ENCODE measurements at places on chromosomes 11 and 22. TPM values are rescaled to one million over a fixed set of nuclear protein-coding genes. Genes with fewer than 3 reads are reported as not detected.

The RTN4R gene
- 0.87 TPM for total RNA-seq

- no peak for DNase-seq
Observed at GRCh38 chr11:118785362-118785761, 5.6 kb downstream of the DDX6 start.

- peak; percentile 58 for DNase-seq
Observed at GRCh38 chr11:59556115-59556916, 45.0 kb downstream of the OR4D9 start.

The APOBEC3G gene
- total RNA-seq: 103 TPM

GRCh38 chr22:30382340-30382739, 4.9 kb downstream of the RNF215 start:
- no peak for DNase-seq

- no peak for DNase-seq
Observed at GRCh38 chr11:45503311-45503710, 162.1 kb downstream of the CHST1 start.

The SPI1 gene
- 29.5 TPM for total RNA-seq

The TMPRSS4 gene
- total RNA-seq: not detected

GRCh38 chr11:128620309-128621100, 33.1 kb upstream of the ETS1 start:
- no peak for DNase-seq

DNA sequence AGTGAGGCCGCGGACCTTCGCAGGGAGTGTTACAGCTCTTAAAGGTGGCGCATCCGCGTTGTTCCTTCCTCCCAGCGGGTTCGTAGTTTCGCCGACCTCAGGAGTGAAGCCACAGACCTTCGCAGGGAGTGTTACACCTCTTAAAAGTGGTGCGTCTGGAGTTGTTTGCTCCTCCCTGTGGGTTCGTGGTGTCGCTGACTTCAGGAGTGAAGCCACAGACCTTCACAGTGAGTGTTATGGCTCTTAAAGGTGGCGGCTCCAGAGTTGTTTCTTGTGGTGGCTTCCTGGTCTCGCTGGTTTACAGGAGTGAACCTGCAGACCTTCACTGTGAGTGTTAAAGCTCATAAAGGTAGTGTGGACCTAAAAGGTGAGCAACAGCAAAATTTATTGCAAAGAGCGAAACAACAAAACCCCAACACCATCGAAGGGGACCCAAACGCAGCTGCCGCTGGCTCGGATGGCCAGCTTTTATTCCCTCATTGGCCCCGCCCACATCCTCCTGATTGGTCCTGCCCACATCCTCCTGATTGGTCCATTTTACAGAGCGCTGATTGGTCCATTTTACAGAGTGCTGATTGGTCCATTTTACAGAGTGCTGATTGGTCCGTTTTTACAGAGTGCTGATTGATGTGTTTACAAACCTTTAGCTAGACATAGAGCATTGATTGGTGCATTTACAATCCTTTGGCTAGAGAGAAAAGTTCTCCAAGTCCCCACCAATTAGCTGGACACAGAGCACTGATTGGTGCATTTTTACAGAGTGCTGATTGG, 1.2 kb upstream of the TMEM45B start:
- no peak for DNase-seq

- no peak for DNase-seq
Observed at GRCh38 chr22:34639911-34640310, 426.0 kb upstream of the ISX start.

DNA sequence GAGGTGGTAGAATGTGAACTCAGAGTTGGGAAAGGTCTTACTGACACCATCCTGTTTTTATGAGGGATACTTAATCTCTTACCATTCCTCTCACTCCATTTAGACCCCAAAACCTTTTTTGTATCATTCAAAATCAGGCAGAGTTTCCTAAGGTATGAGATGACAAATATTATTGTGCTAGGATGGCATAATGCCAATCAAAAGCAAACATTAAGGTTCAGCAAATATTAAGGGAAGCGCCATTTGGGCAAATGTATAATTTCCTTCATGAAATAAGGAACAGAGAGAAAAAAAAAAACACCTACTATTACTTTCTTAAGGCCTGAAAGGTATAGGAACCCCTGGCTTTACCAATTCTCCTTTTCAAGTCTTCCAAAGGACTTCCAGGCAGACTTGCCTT, 62.4 kb downstream of the SMCO4 start:
- no peak for DNase-seq

DNA sequence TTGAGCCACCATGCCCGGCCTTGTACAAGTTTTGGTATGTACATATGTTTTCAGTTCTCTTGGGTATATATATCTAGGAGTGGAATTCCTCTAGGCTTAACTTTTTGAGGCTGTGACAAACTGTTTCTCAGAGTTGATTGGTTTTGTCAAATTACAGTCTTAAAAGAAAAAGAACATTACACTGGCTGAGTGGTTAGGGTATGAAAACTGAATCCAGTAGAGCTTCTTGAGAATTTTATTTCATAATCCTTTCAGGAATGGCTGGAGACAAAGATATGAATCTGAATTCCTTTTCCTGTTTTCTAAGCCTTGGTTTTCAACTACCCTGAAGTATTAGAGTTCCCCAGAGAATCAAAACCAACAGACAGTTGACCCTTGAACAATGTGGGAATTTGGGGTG, 6.5 kb downstream of the METTL15 start:
- no peak for DNase-seq

DNA sequence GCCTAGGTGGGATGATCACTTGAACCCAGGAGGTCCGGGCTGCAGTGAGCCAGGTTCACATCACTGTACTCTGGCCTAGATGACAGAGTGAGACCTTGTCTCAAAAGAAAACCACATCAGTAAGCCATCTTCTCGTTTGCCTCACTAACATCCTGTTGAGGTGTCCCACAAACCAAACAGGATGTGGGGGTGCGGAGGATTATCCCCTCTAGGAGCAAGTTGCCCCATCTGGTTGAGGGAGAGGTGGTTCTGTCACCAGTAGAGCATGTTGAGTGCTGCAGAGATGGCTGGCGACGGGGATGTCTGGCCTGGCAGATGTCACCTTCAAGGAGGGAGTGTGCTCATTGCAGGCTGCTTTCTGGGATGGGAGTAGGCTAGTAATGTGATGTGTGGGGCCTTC, 72.4 kb downstream of the ZNRF3 start:
- DNase-seq: peak; percentile 60

The MAPK12 gene
- 38.9 TPM for total RNA-seq

DNA sequence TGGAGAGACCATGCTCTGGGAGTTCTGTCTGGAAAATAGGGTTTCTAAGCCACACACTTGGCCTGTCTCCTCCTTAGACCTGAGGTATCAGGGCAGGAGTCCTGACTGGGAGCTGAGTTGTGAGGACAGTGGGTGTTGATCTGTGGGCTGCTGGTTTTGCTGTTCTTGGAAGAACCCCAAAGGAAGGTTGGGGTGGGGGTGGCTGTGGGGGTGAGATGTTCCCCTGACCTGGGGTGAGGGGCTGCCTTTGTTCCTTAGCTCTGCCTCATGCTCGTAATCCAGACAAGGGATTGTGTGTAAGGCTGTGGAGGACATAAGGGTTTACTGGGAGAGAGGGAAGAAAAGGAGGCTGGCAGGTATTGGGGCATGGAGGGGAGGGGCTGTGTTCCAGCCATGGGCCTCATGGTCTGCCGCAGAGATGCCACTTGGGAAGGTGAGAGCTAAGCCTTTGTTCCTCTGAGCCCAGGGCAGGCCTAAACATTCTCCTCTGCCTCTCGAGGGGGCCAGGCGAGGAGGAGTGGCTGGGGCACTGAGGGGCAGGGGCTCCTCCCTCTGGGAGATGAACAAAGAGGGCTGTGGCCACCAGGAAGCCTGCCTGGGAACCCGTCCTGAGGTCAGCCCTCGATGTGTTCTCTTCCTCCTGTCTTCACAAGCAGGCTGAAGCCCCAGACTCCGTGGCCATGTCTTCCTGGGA, 4.4 kb downstream of the OTOG start:
- DNase-seq: no peak

The CALCA gene
- total RNA-seq: not detected

DNA sequence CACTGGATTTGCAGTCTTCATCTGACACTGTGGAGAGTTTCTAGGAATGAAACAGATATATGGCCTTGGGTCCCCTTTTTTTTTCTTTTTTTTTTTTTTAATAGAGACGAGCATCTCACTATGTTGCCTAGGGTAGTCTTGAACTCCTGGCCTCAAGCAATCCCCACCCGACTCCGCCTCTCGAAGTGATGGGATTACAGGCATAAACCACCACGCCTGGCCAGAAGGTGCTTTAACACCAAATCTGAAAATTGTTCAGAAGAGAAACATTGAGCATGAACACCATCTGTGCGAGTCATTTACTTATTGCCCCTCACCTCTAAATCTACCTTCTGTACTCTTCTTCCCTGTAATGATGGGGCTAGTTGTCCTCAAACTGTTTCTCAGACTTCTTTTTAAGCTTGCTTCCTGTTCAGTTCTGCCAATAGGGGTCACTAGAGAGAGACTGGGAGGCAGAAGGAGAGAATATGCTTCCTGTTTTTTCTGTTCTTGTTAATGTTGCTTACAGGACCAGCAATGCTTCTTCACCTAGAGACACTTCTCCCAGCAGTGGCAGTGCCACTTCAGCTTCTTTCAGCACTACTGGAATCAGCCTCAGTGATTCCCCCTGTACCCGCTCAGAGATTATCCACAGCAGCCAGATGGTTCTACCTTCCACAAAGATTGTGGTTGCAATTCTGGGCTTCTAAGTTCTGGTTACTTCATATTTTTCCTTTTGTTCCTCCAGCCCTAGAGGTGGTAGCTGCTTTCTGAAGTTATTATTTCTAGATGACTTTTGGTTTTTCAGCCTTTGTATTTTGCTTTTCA, 20.8 kb upstream of the ZBED5 start:
- peak; percentile 19 for DNase-seq

DNA sequence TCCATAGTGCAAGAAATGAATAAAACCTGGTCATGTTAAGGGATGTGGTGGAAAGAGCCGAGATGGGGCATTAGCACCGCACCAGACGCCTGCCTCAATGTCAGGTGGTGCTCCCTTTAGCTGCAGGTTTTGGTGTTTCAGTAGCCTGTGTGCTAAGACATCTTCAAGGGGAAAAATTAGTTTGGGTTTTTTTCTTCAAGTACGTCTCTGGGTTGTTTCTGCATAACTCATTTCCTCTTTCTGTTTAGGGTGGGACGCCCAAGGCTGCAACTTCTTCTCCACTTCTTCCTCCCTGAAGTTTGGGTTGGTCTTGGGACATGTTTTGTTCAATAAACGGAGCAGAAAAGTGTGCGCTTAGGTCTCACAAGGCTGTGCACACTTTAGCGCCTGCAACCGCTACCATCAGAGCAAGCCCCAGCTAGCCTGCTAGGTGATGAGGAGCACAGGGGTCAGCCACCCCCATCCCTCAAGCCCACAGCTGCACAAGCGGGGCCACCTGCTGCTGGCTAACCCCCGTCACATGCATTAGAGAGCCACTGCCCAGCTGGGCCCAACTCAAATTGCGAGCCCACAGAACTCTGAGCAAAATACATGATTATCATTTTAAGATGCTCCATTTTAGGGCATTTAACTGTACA, 1495.7 kb downstream of the TBC1D22A start:
- DNase-seq: no peak

DNA sequence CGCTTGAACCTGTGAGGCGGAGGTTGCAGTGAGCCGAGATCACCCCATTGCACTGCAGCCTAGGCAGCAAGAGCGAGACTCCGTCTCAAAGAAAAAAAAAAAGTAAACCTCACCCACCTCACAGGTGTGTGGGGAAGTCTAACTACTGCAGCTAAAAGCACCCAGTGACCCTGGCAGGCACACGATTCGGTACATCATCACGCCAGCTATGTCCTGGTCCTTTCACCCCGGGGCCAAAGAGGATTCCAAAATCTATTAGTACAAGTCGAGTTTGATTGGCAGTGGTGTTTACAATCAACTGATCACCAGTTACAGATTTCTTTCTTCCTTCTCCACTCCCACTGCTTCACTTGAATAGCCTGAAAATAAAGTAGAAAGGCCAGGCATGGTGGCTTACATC, 6.3 kb downstream of the TST start:
- no peak for DNase-seq

The C11orf21 gene
- total RNA-seq: not detected

DNA sequence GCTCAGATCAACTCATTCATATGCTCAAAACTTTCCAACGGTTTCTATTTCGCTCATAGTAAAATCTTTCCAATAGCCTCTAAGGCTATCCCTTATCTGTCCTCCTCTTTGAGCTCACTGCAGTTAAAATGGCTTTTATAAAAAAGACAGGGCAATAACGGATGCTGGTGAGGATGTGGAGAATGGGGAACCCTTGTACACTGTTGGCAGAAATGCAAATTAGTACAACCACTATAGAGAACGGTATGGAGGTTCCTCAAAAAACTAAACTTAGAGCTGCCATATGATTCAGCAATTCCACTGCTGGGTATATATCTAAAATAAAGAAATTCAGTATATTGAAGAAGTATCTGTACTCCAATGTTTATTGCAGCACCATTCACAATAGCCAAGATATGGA, 345.6 kb downstream of the DLG2 start:
- no peak for DNase-seq

DNA sequence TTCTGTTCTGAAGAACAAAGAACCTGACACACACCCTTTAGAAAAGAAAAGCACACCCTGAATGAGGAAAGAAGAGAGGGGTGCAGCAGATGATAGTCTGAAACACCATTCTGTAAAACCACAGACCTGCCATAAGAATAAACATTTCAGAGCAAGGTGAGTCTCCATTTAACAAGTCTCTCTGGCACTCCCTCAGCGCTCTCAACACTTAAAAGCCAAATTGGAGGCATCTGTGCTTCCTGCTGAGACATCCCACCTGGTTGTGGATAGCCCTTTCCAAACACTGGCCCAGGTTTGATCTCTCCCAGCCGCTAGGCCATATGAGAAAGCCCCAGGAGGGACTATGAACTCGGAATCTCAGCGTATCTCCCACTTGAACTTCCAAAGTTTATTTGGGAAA, 36.3 kb downstream of the ETS1 start:
- DNase-seq: no peak

DNA sequence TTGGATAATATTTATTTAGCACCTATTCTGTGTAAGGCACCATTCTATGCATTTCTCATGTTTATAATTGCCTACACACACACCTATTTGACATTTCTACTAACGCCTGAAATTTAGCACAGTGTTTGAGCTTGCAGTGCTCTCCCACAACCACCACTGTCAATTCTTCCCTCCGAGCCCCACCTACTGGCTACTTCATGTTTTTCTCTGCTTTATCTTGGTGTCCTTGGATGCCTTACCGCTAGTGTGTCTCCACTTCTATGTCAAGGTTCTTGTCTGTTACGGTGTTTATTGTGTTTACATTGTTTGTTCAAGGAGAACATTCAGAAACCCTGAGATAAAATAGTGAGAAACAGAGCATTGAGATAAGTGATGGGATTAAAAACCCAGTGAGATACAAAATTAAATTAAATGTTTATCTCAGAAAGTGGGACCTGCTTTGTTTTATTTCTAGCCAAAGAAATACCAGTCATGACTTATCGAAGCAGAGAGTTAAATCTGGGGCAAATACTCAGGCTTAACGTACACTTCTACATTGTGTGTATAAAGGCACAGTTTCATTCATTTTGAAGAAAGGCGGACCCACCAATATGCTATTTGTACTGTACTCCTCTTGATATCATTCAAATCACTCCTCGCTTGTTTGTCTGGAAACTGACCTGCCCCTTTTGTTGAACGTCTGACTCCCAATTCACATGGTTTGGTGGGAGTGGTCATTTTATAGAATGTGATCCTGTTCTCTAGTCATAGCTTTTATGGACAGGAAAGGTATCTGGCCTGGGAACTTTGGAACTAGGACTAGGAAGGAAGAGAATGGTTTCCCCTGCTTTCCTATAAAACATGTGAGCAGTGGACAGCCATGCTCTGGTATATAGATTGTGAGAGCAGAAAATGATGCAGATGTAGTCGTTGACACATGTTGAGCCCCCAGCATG, 39.2 kb upstream of the SLC36A4 start:
- DNase-seq: no peak

The P2RX6 gene
- not detected for total RNA-seq

The DDIAS gene
- total RNA-seq: 14.2 TPM

All from GM12878 (cell line).